ENCODE measurements at places on chromosomes 12 and 14.

- no peak for DNase-seq
Observed at GRCh38 chr12:52535574-52535973, 15.4 kb upstream of the KRT5 start.

GRCh38 chr12:108750526-108750925 lies 19.2 kb upstream of the CORO1C start:
- no peak for DNase-seq

DNA sequence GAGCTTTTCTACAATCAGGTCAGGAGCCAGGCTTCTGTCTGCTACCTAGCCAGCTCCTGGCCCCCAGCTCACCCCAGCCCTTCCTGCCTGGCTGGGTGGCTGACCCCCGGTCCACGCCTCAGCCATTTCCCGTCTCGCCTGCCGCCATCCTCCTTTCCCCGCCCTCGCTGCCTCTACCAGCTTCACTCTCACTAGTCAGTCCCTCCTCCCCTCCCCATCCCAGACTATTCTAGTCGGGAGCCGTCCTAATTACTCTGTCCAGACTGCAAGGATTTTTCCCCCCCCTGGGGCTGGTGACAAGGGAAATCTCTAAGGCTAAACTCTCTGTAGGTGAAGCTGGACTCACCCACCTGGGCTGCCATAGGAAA lies 825 bp downstream of the DHH start:
- DNase-seq, result peak; percentile 7

- DNase-seq, result no peak
Observed at GRCh38 chr12:11549119-11549518, 100.4 kb upstream of the ETV6 start.

DNA sequence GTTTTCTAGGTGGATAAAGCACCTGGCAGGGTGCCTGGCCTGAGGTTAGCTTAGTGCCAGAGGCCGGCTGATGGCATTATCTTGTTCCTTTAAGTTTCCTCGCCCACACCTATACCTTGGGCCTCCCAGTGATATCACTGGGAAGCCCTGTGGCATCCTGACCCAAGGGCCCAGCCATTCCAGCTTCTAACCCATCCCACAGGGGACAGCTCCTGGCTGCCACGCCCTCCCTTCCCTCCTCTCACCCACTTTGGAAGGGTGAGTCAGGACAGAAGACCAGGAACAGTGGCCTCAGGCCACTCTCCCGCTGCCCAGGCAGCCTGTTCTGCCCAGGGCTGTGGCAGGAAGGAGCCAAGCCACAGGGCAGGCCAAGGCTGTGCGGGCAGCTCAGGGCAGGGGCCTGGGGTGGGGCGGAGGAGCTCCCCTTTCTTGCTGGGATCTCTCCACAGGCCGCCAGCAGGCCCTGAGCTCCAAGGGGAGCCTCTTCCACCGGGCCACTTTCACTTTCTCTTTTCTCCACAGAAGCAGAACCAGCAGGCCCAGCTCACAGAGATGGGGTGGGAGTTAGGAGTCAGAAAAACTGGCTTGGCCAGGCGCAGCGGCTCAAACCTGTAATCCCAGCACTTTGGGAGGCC lies 75.1 kb downstream of the IRF2BPL start:
- DNase-seq, result peak; percentile 56

GRCh38 chr12:68850390-68850789 lies 42.4 kb downstream of the MDM2 start:
- DNase-seq, result no peak

DNA sequence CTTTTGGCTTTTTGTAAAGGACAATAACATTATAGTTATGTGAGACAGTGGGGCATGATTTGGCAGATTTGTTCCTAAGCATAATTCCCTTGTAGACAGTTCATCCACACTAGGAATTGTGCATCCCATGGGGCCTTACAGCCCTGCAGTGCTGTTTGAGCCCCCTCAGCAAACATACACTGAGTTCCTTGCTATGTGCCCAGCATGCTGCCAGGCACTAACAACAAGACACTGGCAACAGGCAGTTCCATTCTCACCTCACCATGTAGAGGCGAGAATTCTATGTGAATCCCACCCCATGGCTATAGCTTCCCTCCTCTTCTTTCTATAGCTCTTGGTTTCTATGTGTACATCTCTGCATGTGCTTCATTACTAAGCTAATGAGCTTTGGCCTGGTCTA lies 1.9 kb downstream of the THTPA start:
- DNase-seq, result no peak

DNA sequence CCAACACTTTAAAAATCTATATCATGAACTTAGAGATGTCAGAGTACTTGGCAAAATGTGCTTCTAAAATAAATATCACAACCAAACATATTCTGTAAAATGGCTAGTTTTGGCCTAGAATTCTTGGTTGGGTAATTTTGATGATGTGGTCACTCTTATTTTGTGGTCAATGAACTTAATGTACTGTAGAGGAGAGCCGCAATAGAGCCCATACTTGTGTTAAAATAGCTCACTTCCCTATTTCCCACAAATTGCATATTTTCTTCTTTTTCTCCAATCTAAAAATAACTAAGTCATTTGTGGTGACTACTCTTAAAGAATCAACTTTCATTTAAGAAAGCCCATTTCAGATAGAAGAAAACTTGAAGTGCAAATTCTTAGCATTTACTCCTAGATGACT lies 619.4 kb downstream of the CCER1 start:
- no peak for DNase-seq

- no peak for DNase-seq
Observed at GRCh38 chr14:103138301-103139131, 15.3 kb downstream of the TNFAIP2 start.

Measured in spinal cord (tissue), 10 donors.